ENCODE measurements at places on chromosomes 12 and 14.

DNA sequence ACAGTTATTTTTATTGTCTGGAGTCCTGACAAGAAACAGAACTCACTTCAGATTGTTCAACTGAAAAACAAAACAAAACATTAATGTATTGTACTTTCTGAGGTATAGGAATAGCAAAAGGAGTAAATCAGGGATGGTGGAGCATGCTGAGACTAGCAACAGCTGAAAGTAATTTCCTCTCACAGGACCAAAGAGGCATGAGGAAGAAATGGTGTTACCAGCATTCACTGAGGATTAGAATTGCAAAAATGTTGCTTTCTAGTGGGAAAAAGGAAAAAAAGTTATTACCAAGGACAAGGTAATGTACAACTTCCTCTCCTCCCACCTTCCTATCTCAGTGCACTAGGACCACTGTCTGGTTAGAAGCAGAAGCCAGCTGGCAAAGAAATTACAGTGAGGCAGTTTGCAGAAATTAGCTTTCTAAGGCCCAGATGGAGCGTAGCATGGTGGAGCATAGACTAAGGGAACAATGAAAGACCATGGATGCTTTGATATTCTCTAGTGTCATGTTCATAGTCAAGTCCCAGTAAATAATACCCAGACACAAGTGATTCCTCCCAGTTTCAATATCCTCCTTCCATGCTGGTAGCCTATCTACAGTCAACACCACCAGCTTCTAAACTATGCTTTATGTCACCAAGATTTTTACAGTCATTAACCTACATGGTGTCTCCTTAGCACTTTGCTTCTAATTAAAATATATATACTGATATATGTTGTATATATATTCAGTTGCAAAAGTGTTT is 133.7 kb upstream of the DCN start:
- DNase-seq: peak; percentile 18

GRCh38 chr14:85587151-85587711 is 57.3 kb downstream of the FLRT2 start:
- DNase-seq: no peak

DNA sequence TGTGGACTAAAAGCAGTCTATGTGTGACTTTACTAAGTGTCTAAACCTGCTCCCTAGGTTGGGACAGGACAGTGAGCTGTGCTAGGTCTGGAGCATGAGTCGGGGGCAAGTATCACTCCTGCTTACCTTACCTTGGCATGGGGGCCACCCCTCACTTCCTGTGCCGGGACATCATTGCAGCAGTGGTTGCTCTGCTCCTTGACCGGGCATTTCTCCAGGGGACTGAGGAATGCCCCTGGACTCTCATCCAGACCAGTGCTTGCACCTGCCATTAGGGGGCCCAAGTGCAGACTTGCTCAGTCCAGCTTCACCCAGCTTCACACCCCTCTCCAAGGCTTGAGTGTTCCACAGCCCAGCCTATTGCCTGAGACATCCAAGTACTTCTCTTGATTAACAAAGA is 84.7 kb upstream of the NELL2 start:
- DNase-seq: no peak

DNA sequence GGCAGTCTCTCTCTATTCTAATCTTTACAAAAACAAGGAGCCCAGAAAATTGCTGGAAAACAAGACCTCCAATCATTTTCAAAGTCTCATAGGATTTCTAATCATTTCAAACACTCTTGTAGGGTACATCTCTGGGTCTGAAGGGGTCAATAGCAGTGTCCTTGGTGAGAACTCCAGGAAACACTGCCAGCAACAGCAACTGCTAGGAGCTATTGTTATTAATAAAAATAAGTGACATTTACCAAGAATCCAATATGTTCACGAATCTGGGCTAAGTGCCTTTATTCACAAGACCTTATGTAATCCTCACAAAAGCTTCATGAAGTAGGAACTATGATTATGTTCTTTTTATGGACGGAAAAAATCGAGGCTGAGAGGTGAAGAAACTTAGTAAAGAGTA is 72.8 kb downstream of the TTC7B start:
- no peak for DNase-seq

All from brain (organoid and tissue), 16 donors.